ENCODE measurements at places on chromosomes 1 and 21.

- no peak for DNase-seq
Observed at GRCh38 chr1:15290382-15290781, 43.4 kb downstream of the FHAD1 start.

- no peak for DNase-seq
Observed at GRCh38 chr1:210298936-210299335, 29.8 kb upstream of the HHAT start.

GRCh38 chr1:20355828-20356735 lies 65.4 kb downstream of the VWA5B1 start:
- DNase-seq, result no peak

GRCh38 chr21:37670883-37671282 lies 245.4 kb downstream of the KCNJ6 start:
- DNase-seq, result no peak

GRCh38 chr1:100184536-100184935 lies 6.5 kb upstream of the LRRC39 start:
- DNase-seq, result no peak

GRCh38 chr1:59516881-59517280 lies 220.0 kb downstream of the FGGY start:
- no peak for DNase-seq

DNA sequence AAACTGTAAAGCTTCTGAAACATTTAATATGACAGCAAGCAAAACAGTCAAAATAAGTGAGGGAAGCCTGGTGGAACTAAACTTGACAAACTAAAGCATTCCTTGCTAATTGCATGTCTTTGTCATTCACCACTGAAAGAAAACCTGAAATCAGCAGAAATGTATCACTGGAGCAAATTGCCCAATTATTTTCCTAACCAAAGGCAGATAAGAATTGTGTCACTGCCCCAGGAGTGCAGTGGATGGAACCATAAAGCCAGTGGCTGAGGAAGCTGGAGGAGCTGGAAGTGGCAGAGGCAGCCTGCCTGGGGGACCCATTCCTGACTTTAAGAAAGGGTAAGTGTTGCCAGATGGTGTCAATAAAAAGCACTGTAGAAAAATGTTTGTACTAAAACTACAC lies 2.7 kb upstream of the SLC30A10 start:
- no peak for DNase-seq

GRCh38 chr1:90593312-90593711 lies 123.8 kb downstream of the BARHL2 start:
- DNase-seq, result no peak

- no peak for DNase-seq
Observed at GRCh38 chr1:193216920-193217319, 30.5 kb upstream of the B3GALT2 start.

GRCh38 chr21:36751383-36751782 lies 52.5 kb downstream of the SIM2 start:
- no peak for DNase-seq

- DNase-seq, result no peak
Observed at GRCh38 chr1:192518700-192519099, 56.9 kb upstream of the RGS1 start.

- DNase-seq, result no peak
Observed at GRCh38 chr1:174269989-174270651, 110.8 kb downstream of the RABGAP1L start.

- DNase-seq, result no peak
Observed at GRCh38 chr1:202871367-202871766, 17.6 kb downstream of the RABIF start.

DNA sequence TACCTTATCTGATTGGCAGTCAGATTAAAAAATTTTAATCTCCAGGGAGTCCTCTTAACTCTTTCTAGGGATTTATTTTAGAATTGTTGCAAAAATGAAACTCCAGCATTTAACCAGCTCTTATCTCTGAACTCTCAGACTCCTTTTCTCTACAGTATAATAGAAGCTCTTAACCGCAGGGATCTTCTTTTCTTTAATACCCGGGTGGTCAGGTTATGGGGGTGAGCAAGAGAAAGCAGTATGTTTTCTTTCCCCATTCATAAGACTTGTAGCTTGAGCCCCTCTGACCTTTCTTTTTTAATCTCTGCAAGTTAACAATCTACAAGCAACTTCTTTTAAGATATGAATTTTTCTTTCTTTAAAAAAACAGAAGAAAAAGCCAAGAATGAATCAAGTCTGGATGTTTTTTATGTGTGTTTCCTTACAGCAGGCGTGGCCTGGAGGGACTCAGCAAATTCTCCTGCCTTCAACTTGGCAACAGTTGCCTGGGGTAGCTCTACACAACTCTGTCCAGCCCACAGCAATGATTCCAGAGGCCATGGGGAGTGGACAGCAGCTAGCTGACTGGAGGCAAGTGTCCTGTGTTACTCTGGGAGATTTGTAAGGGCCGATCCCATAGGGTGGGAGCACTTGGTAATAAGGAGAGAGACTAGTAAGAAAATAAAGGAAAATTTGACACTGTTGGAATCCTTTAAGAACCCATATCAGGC lies 13.4 kb upstream of the OLFML3 start:
- no peak for DNase-seq

DNA sequence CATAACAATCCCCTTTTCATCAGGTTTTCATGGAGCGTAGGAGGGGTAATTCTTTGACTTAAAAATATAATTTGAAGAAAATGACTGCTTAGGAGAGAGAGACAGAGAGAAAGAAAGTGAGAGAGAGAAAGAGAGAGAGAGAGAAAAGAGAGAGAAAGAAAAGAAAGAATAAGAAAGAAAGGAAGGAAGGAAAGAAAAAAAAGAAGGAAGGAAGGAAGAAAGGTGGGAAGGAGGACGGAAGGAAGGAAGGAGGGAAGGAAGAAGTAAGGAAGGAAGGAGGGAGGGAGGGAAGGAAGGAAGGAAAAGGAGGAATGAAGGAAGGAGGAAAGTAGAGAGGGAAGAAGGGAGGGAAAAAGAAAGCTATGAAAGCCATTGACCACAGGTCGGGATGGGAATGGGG lies 10.8 kb upstream of the DEGS1 start:
- no peak for DNase-seq

DNA sequence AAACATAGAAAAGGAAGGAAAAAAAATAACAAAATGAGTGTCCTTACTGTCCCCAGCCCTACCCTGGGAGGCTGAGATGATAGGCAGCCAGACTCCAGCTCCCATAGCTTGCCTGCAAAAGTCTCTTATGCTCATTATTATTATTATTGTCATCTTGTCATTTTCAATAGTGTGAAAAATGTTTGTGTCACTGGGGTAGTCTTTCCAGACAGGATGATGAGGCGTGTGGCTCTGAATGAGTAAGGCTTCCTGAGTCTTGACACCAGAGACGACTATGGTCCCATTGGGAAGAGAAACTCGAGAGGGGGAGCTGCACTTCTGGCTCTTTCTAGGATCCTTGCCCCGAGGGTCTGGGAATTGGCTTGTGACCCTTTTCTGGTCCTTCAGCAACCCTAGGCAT lies 1.1 kb upstream of the CYB561D1 start:
- no peak for DNase-seq

- DNase-seq, result no peak
Observed at GRCh38 chr1:209749205-209749604, 6.6 kb upstream of the TRAF3IP3 start.

DNA sequence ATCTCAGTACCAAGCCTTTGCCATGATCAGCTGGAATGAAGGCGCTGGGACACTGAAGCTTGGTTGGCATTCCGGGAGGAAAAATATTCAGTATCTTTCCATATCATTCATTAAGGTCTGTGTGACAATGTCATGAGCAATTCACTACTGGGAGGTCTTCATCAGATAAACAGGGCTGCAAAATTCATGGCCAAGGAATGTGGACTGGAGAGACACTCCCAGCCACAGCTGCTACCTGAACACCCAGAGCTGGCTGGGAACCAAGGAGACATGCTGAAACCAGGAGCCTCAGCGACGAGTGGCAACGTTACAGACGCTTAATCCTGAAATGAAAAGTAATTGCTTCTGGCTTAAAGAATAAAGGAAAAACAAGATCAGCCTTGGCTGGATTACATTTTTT lies 30.6 kb upstream of the DDAH1 start:
- DNase-seq, result no peak

Data from stimulated activated CD4-positive, alpha-beta T cell treated with anti-CD3 and anti-CD28 coated beads, Interleukin-2, amount 100 ng/mL, for 4 hours (primary cell).